SK-N-SH (cell line): ENCODE measurements at places on chromosomes 5 and 9. TPM values are rescaled to one million over a fixed set of nuclear protein-coding genes. Genes with fewer than 3 reads are reported as not detected.

- DNase-seq: no peak
Measured at GRCh38 chr5:61004448-61004847, 59.4 kb downstream of the NDUFAF2 start.

DNA sequence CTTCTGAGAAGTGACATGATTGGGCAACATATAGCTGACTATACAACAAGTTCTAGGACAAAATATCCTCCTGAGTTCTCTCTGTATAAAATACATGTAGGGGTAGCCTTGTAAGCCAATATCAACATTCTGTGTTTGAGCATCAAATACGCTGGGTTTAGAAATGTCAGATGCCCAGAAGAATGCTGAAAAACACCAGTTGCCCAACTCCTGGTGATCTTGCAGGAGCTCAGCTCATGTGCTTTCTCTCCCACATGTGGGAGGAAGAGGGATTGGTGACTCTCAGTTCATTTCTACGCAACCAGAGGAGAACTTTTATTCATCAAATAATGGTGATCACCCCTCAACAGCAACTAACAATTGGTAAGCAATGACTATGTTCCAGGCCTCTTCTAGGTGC is 810.9 kb upstream of the ACO1 start:
- DNase-seq: no peak

The ZNF618 gene
- polyA plus RNA-seq: 5.0 and 6.2 TPM in 2 replicates

DNA sequence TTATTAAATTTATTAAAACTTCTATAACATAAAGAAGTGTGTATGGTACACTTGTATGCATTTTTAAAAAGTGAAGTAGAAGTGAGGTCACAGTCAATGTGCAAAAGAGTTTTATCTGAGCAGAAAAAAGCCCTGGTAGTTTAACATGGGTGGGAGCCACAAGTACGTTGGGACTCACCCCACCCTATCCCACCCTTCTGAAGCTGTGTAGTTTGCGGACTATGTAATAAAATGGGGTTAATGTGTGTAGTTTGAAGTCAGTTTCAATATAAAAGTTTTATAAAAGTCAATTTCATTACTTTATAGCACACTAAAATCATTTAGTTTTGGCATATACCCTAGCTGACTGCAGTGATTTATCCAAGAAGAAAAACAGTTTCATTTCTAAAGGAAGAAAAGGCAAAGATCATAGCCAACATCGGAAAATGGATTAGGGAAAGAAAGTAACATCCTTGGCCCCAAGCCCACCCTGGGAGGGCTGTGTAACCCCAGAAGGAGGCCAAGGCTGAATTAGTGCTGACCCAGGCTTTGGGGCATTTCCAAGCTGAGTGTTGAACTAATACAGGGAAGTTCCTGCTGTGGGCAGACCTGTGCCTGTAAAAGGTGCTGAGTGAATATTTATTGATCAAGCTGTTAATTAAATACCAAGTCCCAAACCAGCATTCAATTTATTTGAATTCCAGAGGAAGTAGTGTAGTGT is 398.6 kb upstream of the ADAMTSL1 start:
- no peak for DNase-seq

DNA sequence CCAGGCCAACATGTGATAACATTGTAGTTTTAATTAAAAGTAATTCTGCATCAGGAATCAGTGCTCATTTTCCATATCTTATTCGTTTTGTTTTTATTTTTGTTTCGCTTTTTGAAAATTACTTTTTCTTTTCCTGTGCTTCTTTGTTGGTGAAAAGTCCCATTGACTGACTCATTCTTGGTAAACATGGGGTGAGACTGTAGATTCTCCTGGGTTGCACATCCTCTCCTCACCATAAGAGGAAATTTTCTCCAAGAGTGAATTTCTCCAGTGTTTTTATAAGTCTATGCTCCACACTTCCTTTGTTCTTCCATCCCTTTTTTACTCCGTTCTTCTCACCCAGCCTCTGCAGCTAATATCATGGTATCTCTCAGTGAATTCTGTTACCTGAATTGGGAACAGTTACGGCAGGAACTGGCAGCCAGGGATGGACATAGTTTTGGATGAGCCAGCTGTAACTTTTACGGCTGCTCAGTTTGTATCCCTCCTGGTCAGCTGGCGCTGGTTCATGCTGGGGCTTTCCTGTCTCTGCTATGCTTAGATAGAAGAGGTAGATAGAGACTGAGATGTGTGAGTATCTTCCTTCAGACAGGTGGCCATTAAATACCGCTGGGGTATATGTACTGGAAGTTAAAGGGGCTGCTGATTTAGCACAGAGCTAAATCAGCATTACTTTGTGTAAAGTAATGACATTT is 80.0 kb downstream of the MAN2A1 start:
- no peak for DNase-seq

DNA sequence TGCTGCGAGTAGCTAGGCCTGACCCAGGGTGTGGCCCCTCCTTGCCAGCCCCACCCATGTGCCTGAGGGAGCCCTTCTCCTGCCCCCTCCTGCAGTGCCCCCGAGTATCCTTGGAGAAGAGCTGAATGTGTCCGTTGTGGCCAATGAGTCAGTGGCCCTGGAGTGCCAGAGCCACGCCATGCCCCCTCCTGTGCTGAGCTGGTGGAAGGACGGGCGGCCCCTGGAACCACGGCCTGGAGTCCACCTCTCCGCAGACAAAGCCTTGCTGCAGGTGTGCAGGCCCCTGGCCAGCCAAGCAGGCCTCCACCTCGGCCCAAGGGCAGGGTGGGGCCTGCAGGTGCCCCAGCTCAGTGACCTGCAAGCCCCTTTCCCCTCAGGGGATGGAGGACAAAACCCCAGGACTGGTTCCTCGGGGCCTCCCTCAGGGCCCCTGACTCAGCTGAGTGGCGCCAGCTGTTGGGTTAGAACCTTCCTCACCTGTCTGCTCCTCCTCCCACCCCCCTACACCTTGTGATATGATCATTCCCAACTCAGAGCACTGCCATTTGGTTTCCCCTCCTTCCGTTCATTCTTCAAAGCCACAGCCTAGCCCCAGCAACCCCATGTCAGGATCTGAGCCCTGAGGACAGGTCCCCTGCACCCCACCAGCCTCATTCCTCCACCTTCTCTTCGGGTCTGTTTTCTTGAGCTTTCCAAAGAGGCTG is 80.0 kb upstream of the ASS1 start:
- DNase-seq: no peak

DNA sequence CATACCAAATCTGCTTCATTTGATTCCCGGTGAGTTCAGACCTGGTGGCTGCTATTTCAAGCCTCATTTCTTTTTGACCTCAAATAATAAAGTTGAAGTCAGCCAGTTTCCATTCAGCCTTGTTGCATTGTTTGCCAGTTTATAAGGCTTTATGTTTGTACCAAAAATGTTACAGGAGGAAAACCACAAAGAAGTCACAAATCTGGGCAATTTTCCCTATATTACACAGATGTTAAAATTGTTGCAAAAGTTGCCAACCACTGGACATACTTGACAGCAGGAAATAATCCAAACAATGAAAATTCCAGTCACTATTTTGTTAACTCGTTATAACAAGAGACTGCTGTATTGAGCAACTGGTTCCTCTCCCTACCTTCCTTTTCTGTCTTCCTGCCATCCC is 1325.0 kb upstream of the DMAC1 start:
- DNase-seq: no peak

DNA sequence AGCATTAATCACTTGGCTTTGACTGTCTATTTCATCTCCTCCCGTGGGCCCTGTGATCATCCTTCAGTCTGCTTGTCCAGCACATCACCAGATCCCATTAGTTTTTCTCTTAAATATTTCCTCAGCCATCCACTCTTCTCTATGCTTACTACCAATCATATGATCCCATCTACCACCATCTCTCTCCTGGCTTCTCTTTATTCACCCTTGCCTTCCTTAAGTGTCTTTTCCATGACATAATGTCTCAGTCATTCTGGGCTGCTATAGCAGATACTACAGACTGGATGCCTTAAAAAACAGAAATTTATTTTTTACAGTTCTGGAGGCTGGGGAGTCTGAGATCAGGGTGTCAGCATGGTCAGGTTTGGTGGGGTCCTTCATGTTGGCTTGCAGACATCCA is 208.4 kb upstream of the PPP1R2B start:
- no peak for DNase-seq

- peak; percentile 39 for DNase-seq
Measured at GRCh38 chr5:55232271-55232984, 980 bp downstream of the CCNO start.

DNA sequence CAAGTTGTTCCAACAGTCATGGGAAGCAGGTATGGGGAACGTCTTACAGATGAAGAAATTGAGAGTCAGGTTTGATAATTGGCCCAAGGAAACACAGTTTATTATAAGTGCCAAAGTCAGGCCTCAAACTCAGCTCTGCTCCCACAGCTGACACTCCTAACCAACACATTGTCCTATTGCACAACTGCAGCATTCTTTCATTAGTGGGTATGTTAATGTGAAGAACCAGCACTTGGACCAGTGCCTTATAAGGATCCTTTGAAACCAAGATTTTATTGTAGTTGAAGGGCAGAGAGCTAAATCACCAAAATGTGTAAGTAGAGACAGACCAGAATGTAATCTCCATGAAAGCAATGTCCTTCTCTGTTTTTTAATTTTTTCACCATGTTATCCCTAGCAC is 56.1 kb downstream of the GRIA1 start:
- DNase-seq: no peak

- DNase-seq: no peak
Measured at GRCh38 chr9:76580188-76580587, 121.2 kb downstream of the GCNT1 start.

The ROPN1L gene
- 0.31 and 0.58 TPM in 2 replicates for polyA plus RNA-seq

DNA sequence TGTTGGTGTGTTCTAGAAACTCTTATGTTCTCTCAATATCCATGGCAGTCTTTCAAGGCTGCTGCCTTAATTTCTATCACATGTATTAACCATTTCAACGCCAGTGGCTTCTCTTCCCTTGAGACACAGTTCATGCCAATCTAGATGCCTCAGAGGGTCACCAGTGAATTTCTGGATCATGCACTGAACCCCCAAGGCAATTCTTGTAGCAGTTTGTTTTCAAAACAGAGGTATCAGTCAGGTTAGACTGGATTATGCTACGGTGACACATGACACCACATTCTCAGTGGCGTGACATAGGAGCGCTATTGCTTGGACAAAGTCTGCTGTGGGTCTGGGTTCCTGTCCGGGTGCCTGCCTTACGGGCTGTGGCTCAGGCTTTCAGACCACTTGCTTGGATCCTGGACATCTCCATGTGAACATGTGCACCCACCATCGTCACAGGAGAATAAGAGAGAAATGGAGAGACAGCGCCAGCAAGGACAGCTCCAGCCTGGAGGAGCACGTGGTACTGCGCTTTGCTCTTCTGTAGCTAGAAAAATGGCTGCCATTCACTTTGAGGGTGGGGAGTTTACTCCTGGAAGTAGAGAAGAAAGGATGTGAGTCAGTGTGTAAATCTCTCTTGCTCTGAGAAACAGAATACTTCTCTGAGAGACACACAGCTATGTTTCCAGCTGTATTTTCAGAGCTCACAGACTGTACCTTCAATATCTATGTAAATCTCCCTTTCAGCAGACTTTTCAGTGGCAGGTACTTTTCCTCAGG is 329.3 kb upstream of the ADCY2 start:
- DNase-seq: no peak

DNA sequence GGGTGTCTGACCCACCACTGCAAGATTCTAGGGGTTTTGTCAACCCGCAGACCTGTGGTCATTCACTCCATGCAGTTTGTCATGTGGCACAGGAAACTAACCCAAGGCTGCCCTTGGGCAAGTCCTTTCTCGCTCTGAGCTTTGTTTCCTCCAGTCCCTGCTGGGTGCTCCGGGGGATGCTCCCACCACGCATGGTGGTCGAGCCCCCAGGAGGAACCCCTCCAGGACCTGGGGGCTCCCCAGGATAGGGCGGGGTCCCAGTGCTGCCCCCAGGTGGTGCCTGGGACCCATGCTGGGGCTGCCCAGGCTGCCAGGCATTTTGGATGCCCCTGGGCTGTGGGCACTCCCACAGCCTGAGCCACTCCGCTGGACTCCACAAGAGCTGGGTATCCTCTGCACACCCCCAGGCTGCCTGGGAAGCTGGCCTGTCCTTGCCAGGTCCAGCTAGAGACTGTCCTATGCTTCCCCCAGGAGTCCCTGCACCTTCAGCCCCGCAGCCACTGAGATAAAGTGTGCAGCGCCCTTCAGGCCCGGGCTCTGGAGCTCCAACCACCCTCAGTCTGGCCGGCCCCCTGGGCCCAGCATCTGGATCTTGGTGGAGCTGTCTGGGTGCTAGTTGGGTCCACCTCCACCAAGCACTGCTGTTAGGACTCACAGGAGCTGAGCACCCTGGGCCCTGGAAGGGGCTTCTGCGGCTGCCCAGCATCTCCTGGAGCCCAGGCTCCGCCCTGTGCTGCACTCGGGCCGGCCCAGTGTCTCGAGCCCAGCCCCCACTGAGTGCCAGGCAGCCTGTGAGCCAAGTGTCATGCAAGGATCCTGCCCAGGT is 104.3 kb downstream of the PHF2 start:
- peak; percentile 36 for DNase-seq

The PHPT1 gene
- polyA plus RNA-seq: 338 and 517 TPM in 2 replicates

The CATSPER3 gene
- polyA plus RNA-seq: 0.26 and 0.37 TPM in 2 replicates

- no peak for DNase-seq
Measured at GRCh38 chr5:73858054-73858453, 232.1 kb downstream of the ARHGEF28 start.
